ENCODE measurements at places on chromosomes 1 and 21. TPM values are rescaled to one million over a fixed set of nuclear protein-coding genes. Genes with fewer than 3 reads are reported as not detected.
A peak's percentile ranks its signal among the peaks of the same experiment; 100 is the strongest.

GRCh38 chr1:33257207-33257771, 997 bp downstream of the ZNF362 start:
- no peak for DNase-seq

DNA sequence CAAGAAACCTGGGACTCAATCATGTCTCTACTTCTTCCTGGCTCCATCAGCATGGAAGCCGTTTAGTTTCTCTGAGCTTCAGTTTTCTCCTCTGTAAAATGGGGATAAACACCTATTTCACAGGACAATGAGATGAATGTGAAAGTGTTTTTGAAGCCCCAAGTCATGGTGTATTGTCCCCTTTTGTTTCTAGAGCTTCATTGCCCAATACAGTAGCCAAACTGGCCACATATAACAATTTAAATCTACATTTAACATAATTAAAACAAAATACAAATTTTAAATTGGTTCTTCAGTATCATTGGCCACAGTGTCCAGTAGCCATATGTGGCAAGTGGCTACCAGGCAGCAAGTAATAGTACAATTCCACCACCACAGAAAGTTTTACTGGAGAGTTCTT, 2.3 kb upstream of the EFCAB14 start:
- no peak for DNase-seq

- no peak for DNase-seq
These were observed 13.3 kb upstream of the TBX15 start for GRCh38 chr1:119001181-119002027.

- no peak for DNase-seq
These were observed 23.4 kb upstream of the TARDBP start for GRCh38 chr1:10989095-10989494.

GRCh38 chr21:38668541-38668940, 137.2 kb upstream of the ETS2 start:
- DNase-seq, result no peak

DNA sequence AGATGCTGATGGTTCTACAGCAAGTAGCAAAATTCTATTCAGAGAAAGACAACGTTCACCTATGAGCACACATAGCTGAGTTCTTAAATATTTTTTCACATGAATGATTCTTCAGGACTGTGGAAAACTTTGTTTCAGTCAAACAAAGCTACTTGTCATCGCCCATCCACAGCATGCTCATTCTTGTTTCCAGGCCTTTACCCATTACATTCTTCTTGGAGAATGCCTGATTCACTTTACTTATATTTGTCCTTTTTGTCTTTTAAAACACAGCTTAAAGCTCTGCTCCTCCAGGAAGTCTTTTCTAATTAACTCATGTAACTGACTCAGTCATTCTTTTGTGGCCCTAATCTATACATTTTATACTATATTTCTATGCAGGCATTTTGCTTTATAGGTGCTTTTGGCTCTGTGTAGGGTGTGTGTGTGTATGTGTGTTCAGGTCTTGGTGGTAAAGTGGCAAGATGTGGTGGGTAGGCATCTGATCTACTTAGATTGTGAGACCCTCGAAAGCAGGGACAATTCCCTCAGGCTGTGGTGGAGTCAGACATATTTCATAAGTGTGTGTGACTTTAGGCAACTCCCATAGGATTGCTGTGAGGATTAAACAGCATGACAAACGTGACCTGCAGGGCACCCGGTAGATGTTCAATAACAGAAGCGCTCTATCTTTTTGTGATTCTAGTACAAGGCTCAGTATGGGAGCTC, 11.8 kb upstream of the MARK1 start:
- no peak for DNase-seq

- peak; percentile 50 for DNase-seq
These were observed 866 bp upstream of the FNDC5 start for GRCh38 chr1:32871364-32872191.

- no peak for DNase-seq
These were observed 491.5 kb downstream of the NUF2 start for GRCh38 chr1:163813251-163813650.

- no peak for DNase-seq
These were observed 20.2 kb downstream of the RIPK4 start for GRCh38 chr21:41746744-41747006.

GRCh38 chr1:15046487-15047165, 106.9 kb upstream of the TMEM51 start:
- DNase-seq, result peak; percentile 91

- no peak for DNase-seq
These were observed 35.3 kb downstream of the VN1R5 start for GRCh38 chr1:247291161-247291560.

DNA sequence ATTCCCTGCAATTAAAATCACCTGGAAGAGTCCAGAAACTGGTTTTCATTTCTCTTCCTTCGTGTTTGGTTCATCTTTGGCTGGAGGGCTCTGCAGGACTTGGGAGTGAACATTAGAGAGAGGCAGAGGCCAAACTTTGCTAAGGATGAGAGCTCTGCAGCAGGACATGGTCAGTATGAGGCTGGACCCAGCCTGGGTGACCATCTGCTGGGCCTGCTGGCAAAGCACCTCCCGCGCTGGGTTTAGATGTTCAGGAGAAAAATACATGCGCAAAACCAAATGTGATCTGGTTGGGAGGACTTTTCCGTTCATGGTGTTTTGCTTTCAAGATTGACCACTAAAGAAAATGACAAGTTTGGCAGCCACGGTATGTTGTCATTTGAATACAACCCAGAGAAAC, 15.9 kb downstream of the KAZN start:
- DNase-seq, result no peak

GRCh38 chr1:184648160-184648855, 106.3 kb downstream of the EDEM3 start:
- DNase-seq, result no peak

GRCh38 chr1:147579934-147580537, 38.7 kb downstream of the BCL9 start:
- no peak for DNase-seq

- no peak for DNase-seq
These were observed 13.5 kb upstream of the BGLAP start for GRCh38 chr1:156228501-156228900.

DNA sequence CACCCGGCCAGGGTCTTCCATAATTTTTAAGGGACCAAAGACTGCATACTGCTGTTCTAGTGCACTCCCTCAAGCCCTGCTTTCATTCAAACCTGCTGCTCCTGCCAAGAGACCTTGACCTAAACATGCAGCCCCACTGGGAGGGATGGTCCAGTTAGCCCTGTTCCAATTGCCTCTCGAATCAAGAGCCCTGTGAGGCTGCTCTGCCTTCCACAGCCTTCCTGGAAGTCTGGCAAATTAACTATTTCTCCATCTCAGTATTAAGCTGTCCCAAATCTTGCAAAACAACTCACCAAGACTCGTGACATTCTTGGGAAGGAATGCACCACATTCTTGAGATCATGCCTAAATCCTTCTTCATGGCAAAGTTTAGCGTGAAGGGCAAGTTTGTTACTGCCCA, 231.3 kb downstream of the C1orf94 start:
- no peak for DNase-seq

The AK2 gene
- 509 TPM for total RNA-seq

The CR2 gene
- total RNA-seq, result 0.51 TPM

The FAM177B gene
- not detected for total RNA-seq

The CIART gene
- 0.35 TPM for total RNA-seq

The GJA9 gene
- total RNA-seq, result not detected

The MCOLN3 gene
- total RNA-seq, result not detected

The KCNQ4 gene
- 4.1 TPM for total RNA-seq

The TMEM61 gene
- total RNA-seq, result not detected

The RPTN gene
- total RNA-seq, result not detected

The ASPM gene
- 56.2 TPM for total RNA-seq

The PTPN22 gene
- 1.3 TPM for total RNA-seq

The U2AF1 gene
- 29.6 TPM for total RNA-seq

The LCE3D gene
- total RNA-seq, result not detected

The AGO4 gene
- 6.8 TPM for total RNA-seq

Measured in K562 (cell line).